ENCODE measurements at places on chromosomes 2 and 18.

DNA sequence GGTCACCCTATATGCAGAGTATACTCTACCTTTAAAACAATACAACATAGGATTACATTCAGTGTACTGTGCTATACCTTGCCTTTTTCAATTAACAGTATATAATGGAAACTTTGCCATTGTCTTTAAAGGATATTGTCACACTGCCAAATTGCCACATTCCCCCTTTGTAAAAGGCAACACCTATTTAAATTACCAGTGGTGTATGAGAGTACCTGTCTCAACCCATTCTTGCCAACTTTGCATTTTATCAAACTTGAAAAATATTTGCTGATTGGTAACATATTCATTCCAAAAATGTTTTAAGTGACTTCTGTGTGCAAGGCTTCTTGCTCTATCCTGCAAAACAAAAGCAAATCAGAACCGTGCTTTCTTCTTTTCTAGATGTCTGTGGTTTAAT lies 92.9 kb downstream of the FMNL2 start:
- DNase-seq: no peak

DNA sequence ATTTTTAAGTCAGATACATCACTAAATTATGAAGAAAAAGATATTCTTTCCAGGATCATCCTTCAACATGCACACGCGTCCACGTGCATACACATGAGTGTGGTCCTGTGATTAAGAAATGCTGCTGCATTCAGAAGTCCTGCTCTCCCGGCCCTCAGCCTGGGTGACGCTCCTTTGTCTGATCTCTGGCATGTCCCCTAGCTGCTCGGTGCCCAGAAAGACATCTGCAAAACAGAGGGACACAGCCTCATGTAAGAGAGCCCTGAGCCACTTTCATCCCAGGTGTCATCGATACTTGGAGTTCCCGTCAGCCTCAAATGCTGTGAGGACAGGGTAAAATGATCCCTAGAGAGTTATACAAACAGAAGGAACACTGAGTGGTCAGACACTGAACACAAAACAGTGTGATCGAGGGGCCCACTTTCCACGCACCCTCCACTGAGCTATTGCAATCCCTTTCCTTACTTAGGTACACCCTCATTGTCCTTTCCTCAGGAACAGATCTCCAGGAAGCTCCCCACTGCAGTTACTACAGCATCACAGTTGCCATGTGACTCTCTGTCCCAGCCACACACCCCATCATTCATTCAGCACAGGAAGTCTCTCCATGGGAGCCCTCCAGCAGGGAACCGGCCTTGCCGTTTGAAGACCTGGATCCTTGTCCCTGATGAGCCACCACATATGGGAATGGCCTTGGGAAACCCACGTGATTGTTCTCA lies 32.1 kb downstream of the CRACDL start:
- no peak for DNase-seq

DNA sequence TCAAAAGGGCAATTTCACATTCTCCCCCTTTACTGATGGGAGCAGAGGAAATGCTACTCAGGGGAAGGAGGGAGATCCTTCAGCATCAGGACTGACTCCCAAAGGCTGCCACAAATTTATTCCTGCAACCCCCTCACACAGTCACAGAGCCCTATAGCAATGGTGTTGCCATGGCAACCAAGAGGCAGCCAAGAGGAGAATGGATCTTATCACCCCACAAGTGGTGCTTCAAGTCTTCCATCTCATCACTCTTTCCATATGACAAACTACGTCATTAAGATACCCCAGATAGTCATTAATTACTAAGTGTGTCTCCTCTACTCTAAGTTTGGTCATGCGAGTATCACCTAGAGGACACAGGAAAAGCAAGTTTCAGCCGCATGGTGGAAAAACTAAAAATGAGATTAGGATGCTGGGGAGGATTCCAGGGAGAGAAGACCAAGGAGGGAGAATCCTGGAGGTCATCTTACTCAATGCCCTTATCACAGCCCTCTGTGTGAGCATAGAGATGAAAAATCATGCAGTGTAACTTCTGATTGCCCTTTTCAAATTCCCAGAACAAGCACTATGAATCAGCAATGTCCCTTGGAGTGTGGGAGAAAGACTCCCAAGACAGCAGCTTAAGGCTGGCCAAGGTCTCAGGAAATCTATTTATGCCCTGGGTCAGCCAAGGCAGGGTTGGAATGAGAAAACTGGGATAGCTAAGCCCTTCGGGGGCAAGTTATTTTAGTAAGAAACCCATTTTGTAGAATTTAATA lies 885.7 kb upstream of the KLHL29 start:
- no peak for DNase-seq

GRCh38 chr18:54736981-54737380 lies 91.3 kb upstream of the RAB27B start:
- no peak for DNase-seq

DNA sequence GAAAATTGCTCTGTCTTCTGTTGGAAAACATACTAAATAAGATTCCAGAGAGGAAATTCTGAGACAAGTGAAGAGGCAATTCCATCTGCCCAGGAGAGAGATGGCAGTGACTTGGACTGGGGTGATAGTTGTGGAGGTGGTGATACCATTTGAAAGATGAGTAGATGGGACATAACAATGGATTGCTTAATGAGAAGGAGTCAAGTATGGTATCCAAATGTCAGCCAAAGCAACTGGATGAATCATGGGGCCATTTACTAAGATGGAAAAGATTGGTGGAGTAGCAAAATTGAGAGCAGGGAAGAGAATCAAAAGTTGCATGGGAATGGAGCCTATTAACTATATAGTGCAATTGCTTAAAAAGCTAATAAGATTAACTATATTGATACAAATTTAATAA lies 222.1 kb downstream of the ETAA1 start:
- no peak for DNase-seq

GRCh38 chr2:50743471-50743870 lies 288.5 kb downstream of the NRXN1 start:
- DNase-seq: no peak

- DNase-seq: no peak
Observed at GRCh38 chr2:187689372-187689771, 135.1 kb upstream of the TFPI start.

GRCh38 chr2:53424902-53425301 lies 342.7 kb upstream of the CHAC2 start:
- DNase-seq: peak; percentile 54

DNA sequence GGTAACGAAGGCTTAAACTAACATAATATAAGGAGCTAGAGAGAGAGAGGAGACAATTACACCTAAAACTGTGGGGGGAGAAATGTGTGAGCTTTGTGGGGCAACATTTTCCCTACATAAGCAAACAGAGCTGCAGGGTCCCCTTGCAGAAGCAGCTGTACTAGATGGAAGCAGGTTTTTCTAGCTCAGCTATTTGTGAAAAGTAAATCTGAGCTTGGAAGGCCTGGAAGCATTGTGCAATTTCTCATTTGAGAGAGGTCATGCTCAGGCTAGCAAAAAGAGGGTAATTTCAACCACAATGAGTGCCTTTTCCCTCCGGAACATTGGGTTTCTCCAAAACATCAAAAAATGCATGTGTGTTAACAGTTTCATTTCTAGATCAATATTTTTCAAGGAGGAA lies 130.0 kb downstream of the ARL4C start:
- no peak for DNase-seq

DNA sequence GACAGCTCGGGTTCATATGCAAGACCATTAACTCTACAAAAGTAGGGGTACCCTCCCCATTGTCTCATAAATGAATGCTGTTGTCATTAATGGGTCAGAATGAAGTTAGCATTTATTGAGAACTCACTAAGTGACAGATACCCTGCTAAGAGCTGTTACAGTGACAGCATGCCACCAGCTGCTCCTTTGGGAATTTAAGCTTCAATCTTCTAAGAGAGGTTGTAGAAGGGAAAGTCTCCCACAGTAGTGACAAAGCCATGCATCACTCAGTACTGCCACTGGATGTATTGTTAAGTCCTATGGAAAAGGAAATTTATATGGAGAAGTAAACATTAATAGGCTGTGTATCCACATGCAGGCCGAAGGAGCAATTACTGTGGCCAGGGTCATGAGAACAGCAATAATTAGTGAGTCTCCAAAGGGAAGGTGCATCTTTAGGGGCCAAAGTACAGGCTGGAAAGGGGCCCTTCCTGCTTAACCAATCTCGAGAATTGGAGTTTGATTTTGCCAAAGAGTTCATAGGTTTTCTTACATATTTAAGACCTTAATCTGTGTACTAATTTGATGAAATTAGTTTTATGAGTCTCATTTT lies 64.5 kb upstream of the FAM124B start:
- no peak for DNase-seq

DNA sequence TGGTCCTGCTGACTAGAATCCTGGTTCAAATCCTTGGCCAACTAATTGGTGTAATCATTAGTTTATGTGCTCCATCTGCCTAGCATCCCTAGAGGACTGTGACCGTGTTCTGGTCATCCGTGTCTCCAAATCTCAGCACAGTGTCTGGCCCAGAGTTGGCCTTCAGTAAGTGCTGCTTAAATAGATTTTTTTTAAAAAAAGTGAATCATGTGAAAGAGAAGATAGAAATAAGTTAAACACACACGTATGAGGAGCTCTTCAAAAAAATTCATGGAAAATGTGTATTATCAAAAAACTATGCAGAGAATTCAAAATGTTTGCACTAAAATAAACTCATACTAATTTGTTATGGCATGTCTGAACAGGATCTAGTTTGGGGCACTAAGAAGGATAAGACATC lies 129.3 kb upstream of the TLK1 start:
- no peak for DNase-seq

- no peak for DNase-seq
Observed at GRCh38 chr2:195496991-195497390, 160.0 kb upstream of the SLC39A10 start.

GRCh38 chr2:24682304-24682703 lies 110.9 kb downstream of the PTRHD1 start:
- DNase-seq: no peak

All from NB4 (cell line).